CD4-positive, alpha-beta T cell (primary cell): ENCODE measurements at places on chromosomes 7 and 10.

- DNase-seq, result no peak
These were observed 49.0 kb downstream of the NDUFB2 start for GRCh38 chr7:140745266-140746058.

DNA sequence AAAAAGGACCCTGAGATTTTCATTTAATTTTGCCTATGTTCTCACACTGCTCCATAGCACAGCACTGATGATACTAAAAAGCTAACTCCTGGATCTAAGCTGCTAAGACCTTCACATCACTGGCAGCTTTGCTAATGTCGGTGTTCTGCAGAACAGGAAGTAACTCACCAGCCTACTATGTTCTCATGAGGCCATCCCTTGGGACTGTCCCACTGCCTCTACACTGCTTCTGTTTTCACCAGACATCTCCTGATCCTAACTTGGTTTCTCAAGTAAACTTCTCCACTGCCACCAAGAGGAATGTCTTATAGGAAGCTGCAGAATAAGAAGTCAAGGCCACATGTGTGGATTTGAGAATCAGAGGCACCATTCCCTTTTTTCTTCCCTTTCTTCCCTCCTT, 15.1 kb downstream of the HTR7 start:
- no peak for DNase-seq

GRCh38 chr10:25666276-25666675, 267.8 kb upstream of the MYO3A start:
- DNase-seq, result no peak

- no peak for DNase-seq
These were observed 53.9 kb upstream of the RAB18 start for GRCh38 chr10:27450225-27450624.

- no peak for DNase-seq
These were observed 321.3 kb downstream of the SEMA3D start for GRCh38 chr7:84865560-84865959.

DNA sequence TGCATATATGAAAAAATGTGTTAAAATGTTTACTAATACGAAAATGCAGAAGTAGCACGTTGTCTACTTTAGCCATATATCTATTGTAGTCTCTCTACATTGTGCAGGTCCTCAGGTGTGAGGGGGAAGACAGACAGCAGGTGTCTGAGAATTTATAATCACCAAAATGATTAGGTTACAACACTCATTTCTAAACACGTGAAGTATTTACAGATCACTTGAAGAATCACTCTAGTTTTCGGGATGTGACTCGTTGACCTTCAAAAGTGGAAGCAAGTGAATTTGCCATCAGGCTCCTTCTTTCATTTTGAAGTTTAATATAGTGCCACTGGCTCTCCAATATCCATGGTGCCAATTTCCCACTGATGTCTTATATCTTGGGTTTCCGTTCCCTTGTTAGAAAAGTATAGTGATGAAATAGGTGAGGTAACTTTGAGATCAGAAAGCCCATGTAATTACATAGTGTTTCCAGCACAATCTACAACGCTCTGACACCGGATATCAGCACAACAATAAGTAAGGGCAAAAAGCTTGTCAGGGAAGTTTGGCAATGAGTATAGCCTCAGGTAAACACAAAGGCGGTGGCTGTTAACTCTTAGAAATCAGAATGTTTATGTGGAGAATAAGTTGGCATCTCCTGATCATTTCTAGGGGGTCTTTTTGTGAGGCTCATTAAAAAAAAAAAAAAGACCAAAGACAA, 57.5 kb upstream of the SP4 start:
- DNase-seq, result no peak

DNA sequence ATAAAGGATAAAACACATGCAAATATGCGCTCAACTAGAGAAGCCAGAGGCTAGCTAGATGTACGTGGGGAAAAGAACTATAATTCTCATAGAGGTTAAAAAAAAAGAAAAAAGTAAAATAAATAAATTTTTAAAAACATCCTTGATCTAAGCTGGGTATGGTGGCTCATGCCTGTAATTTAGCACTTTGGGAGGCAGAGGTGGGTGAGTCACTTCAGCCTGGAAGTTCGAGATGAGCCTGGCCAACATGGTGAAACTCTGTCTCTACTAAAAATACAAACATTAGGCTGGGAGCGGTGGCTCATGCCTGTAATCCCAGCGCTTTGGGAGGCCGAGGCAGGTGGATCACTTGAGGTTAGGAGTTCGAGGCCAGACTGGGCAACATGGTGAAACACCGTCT, 18.6 kb upstream of the HSPA12A start:
- no peak for DNase-seq

- DNase-seq, result no peak
These were observed 237.9 kb downstream of the MGMT start for GRCh38 chr10:129704786-129705525.

DNA sequence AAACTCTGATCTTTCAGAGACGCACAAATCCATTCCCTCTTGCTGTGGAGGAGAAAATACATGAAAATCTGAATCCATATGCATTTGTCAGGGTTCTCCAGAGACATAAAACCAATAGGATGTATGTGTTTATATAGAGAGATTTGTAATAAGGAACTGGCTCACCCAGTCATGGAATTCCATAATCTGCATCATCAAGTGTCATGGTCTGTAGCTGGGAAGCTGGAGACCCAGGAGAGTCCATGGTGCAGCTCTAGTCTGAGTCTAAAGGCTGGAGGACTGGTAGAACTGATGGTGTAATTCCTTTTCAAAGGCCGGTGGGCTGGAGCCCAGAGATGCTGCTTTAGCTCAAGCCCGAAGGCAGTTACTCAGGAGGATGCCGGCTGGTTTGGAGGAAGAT, 134.0 kb downstream of the TCF7L2 start:
- no peak for DNase-seq

- no peak for DNase-seq
These were observed 3.7 kb upstream of the CAV1 start for GRCh38 chr7:116521046-116521664.

- DNase-seq, result no peak
These were observed 2.0 kb upstream of the NRAP start for GRCh38 chr10:113665806-113666354.

- no peak for DNase-seq
These were observed 22.3 kb upstream of the RHBDD2 start for GRCh38 chr7:75856536-75856935.

- DNase-seq, result no peak
These were observed 2.2 kb downstream of the TBATA start for GRCh38 chr10:70782746-70783680.

DNA sequence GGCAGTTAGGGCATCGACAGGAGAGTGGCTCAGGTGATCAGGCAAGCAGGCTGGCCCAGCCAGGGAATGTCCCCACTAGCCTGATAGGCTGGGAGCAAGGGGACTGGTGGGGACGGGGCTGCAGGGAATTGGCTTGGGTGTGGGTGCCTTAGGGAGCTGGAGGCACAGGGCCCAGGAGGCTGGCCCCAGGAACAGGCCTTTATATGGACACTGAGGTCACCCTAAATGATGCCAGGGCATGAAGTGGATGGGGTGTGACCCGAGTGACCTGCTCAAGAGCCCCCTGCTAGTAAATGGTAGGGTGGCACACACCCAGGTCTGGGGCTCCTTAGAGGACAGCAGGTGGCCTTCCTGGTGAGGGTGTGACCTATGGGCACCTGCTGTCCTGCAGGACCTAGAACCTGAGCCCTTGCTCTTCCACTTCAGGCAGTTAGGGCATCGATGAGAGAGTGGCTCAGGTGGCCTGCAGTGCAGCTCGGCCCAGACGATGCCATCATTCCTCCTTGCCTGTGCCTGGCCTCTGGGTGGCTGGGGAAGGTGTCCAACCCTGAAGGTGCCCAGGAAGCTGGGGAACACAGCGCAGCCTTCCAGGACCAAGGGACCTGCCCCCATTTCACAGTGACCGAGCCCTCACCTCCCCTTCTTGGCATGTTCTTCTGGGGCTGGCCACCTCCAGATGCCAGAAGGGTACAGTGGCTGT, 51.7 kb upstream of the LEP start:
- DNase-seq, result no peak

DNA sequence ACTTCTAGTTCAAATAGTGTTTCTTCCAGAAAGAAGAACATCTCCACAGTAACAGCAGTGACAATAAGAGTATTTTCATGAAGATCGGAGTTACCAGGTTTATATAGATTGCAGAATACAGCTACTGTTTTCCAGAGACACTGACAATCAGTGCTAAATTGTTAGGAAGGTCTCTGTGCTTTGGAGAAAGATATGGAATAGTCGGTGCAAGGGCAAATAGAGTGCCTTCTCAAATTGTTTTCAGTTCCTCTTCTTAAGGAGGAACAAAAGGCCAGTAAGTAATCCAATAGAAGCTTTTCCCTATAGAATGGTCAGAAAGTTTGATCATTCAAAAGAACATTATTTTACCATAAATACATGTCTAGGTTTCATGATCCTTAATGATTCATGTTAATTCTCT, 2.6 kb upstream of the KIAA1217 start:
- DNase-seq, result no peak

DNA sequence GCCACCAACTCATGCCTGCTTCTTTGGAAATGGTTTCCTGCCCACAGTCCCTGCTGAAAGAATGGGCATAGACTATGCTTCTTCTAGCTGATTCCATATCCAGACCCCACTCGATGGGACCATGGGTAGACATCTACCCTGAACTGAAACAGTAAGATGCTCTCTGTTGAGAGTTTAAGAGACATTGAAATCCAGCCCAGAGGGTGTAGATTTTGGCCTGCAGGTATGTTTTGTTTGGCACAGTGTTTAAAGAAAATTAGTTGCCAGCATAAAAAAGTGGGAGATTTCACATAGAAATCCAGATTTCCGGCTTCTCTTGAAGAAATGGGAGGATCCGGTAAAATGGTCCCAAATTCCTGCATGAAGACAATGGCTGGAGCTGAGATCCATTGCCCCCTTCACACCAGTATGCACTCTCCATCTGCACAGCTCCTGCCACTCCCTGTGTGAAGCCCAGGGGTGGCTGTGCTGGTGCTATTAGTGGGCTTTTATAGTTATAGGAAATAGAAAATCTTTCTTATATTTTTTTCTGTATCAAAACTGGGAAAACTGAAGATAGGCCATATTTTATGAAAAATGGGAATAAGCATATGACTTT, 218.1 kb downstream of the PTEN start:
- DNase-seq, result no peak

GRCh38 chr7:21972397-21972784, 26.7 kb upstream of the CDCA7L start:
- DNase-seq, result no peak
